ENCODE measurements at places on chromosomes 1 and 21. TPM values are rescaled to one million over a fixed set of nuclear protein-coding genes. Genes with fewer than 3 reads are reported as not detected.

CD1E gene
- not detected for total RNA-seq

SMIM1 gene
- total RNA-seq = 0.53 TPM

CENPF gene
- total RNA-seq = 73.1 TPM

IKBKE gene
- 30.0 TPM for total RNA-seq

PCAT6 gene
- total RNA-seq = 0.62 TPM

GRCh38 chr1:34844252-34844634 is 15.3 kb downstream of the SMIM12 start:
- no peaks in the 10 kb centered on the region for H3K27me3 ChIP-seq
- no peak for DNase-seq
- no peaks in the 10 kb centered on the region for H3K4me1 ChIP-seq
- H3K27ac ChIP-seq = no peak overlapping the region
- H3K4me3 ChIP-seq = no peak overlapping the region
- H3K36me3 ChIP-seq = no peaks in the 10 kb centered on the region

- H3K27ac ChIP-seq = peak overlapping the region; percentile 48
- DNase-seq = no peak
- H3K4me3 ChIP-seq = peak overlapping the region; percentile 37
- peaks cover 23% of the 10 kb centered on the region for H3K36me3 ChIP-seq
- peaks cover 10% of the 10 kb centered on the region for H3K4me1 ChIP-seq
These were observed 3.3 kb downstream of the METTL13 start for GRCh38 chr1:171784784-171785183.

DNA sequence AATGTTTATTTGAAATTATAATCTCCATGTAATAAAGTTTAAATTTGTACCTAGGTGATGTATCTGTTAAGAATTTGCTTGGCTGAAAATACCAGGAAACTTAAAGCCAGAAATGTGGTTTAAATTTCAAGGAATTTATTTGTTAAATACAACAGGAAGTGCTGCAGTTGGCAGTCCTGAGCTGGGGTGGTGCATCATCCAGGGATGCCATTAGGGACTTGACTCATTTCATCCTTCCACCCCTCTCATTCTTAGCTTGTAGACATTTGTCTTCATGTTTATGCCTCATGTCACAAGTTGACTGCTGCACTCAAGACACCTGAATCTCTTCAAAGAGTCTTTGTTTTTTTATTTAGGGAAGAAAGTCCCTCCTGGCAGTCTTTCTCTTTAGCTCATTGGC is 175.9 kb downstream of the LHX8 start:
- H3K27me3 ChIP-seq = no peaks in the 10 kb centered on the region
- no peak overlapping the region for H3K4me3 ChIP-seq
- H3K4me1 ChIP-seq = no peaks in the 10 kb centered on the region

GRCh38 chr1:203692565-203693470 is 66.2 kb downstream of the ATP2B4 start:
- no peaks in the 10 kb centered on the region for H3K27me3 ChIP-seq
- H3K27ac ChIP-seq = no peak overlapping the region
- no peak for DNase-seq
- no peak overlapping the region for H3K4me3 ChIP-seq
- H3K36me3 ChIP-seq = no peaks in the 10 kb centered on the region

DNA sequence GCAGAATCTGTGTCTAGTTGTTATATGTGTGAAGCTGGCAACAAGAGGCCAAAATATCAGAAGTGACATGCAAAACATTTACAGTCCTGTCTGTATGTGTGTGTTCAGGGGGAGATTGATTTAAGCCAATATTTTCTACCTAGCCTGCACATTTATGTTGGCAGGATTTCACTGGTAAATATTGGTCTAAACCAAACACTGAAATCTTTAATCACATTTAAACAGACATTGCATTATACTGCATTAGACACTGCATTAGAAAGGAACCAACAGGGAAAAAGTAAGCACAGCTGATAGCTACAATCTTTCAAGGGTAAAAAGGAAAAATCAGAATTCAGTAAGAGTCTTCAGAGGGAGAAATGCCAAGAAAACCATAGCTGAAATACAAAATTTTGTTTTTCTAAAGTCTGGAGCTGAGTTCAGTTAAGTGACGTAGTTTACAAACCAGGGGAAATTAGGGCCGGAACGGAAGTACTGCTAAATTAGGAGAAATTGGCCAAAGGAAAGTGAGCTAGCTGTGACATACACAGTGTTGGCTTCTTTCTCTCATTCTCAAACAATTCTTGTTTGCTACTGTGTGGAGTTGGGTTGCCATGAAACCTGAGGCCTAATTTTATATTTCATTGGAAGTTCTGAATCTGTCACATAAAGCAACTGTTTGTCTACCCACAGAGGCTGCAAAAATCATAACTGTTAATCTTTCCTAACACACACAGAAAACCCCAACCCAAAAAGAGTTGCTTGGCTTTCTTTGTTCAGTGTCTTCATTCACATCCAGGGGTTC is 217.3 kb upstream of the SGIP1 start:
- H3K4me3 ChIP-seq = no peak overlapping the region
- H3K27me3 ChIP-seq = no peaks in the 10 kb centered on the region
- H3K36me3 ChIP-seq = no peaks in the 10 kb centered on the region
- H3K27ac ChIP-seq = no peak overlapping the region

DNA sequence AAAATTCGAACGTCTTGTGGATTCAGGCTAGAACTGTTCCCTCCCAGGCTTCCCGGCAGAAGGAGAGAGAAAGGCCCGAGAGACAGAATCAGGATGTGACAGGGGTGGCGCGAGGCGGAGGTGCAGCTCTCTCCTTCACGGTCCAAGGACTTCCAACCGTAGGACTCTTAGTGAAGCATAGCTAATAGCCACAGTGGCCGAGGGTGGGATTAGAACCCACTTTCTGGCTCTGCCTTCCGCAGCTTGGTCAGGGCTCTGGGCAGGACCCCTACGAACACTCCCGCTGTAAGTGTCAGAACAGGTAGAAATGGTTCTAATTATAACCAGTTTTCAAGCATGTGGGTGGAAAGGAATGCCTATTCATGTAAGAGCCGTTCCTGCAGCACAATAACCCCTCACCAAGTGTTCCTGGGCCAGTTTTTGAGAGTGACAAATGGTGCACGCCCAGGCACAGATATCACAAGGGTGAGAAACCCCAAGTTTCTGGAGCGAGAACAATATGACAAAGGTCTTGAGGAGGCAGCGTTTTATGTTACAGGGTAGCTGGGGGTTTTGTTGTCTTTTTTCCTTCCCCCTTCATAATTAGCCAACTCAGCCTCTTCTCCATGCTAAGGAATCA is 86.4 kb downstream of the SYF2 start:
- H3K4me3 ChIP-seq = no peak overlapping the region
- 0 out of 2 replicates have a peak overlapping the region, but pooled peaks have one; percentile 31 for H3K27ac ChIP-seq
- DNase-seq = no peak
- H3K27me3 ChIP-seq = no peaks in the 10 kb centered on the region

DNA sequence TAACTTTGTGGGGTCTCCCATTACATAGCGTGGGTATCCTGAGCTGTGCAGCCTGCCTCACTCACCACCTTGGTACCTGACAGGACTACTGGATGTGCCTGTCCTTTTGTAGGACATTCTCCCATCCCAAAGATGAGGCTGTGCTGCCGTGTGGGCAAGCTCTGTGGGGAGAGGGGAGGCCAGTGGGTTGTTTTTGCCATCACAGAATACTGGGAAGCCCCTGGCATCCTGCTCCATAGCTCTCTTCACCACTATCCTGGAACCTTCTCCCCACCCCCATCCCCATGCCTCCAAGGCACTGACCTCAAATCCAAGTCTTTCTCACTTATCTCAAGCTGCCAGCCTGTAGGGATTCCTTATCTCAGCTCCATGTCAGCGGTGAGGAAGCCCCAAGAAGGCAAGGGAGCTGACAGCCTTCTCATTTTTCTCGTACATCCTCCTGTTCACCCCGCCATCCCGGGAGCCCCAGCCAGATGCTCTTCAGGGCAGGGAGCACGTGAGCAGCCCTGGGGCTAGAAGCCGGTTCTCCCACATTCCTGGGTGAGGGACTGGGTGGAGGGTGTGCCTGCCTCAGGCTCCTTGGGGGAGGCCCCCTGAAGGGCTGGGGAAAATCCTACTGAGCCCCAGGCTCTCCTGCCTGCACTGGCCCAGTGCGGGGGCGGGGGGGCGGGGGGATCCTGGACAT is 2.4 kb upstream of the ELF3 start:
- peaks cover 8% of the 10 kb centered on the region for H3K36me3 ChIP-seq
- H3K4me3 ChIP-seq = no peak overlapping the region
- no peaks in the 10 kb centered on the region for H3K27me3 ChIP-seq

DNA sequence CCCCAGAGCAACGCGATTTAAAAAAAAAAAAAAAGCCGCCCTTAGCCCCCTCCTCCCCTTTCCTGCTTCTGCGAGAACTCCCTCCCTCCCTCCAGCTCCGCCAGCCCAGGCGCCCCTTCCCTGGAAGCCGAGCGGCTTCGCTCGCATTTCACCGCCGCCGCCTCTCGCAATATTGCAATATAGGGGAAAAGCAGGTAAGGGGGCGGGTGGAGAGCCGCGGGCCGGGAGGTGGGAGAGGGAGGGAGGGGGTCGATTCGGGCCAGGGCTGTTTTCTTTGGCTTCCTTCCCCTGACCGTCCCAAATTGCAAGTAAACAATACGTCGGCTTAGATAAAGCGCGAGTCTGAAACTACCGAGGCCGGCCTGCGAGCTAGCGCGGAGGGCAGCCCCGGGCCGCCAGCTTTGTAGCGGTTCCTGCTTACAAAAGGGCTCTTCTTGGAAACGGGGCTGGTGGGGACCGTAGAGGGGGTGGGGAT is 408 bp downstream of the LMO4 start:
- H3K4me1 ChIP-seq = peaks cover 2% of the 10 kb centered on the region
- peak overlapping the region; percentile 65 for H3K27ac ChIP-seq
- peak overlapping the region; percentile 84 for H3K4me3 ChIP-seq
- H3K36me3 ChIP-seq = peaks cover 2% of the 10 kb centered on the region
- no peak for DNase-seq

DNA sequence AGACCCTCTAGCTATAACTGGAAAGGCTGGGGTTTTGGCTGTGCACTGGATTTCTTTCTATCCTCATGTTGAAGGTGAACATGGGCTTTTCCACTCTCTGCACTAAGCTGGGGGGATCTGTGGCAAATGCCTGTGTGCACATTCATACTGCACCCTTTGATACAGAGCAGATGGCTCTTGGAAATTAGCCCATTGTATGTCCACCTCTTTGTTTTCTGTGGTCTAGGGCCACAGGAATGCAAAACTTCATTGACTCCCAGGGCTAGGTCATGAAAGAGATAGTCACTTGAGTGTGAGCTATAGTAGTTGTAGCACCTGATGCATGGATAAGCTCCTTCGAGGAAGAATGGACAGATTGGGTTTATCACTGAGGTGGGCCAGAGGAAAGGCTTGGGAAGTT is 5.7 kb upstream of the OR14A16 start:
- H3K4me1 ChIP-seq = no peaks in the 10 kb centered on the region
- H3K27ac ChIP-seq = no peak overlapping the region
- DNase-seq = no peak
- no peak overlapping the region for H3K4me3 ChIP-seq

DNA sequence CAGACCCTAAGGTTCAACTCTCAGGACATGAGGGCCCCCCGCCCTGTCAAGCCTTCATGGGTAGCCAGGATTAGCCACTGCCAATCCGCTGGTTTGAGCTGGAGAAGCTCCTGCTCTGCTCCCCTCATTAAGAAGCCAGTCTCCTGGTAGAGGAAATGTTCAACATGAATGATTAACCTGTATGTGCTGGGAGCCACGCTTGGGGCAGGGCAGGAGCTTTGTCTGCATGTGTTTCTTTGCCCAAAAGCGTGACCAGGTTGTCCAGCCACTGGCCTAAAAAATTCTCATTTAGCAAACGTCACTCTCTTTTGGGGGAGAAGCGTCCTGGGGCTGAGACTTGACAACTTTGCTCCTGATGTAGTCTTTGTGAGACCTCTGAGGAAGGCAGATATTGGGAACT is 96.5 kb downstream of the RRAGC start:
- peaks cover 4% of the 10 kb centered on the region for H3K27me3 ChIP-seq
- H3K36me3 ChIP-seq = no peaks in the 10 kb centered on the region
- H3K4me1 ChIP-seq = no peaks in the 10 kb centered on the region

GRCh38 chr1:34762474-34763141 is 3.1 kb downstream of the GJB4 start:
- no peak for DNase-seq
- no peak overlapping the region for H3K4me3 ChIP-seq
- no peaks in the 10 kb centered on the region for H3K4me1 ChIP-seq
- no peaks in the 10 kb centered on the region for H3K27me3 ChIP-seq

DNA sequence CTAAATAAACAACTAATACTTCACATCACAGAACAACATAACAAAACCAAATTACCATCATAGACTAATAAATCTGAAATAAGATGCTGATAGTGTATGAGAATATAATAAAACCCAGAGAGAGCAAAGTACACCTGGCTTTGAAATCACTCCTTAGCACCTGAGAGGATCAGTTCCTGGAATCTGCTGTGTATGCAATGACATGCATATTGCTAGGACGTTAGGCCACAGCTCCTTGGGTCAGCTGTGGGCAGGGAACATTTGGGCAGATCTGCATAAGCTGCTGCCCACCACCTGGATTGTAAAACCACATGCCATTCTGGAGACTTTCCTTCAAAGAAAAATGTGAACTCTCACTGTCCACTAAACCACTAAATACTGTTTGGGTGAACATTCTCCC is 81.1 kb downstream of the NR5A2 start:
- H3K4me1 ChIP-seq = no peaks in the 10 kb centered on the region
- DNase-seq = no peak
- no peak overlapping the region for H3K27ac ChIP-seq
- no peak overlapping the region for H3K4me3 ChIP-seq

DNA sequence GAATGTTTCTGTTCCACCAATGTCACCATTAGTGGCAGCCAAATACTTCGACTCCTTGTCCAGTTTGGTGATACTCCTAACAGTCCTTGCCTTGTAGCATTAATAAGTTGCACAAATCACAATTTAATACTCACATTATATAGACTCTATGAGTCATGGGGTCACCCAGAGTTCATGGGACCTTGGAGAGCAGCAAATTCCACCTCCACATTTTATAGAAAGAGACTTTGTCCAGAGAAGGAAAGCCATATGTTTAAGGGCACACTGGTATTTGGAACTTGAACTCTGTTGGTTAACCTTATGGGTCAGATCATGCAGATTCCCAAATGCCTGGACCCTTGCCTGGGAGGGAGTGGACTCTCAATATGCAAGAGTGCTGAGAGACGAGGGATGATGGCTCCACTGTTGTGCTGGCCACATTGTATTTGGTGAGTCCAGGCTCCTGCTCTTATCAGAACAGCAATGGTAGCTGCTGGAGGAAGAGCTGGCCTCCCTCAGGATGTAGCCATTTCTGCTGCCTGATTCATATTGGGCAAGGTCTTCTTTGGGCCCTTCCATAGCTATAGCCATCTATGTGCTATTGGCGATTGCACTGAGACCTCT is 30.6 kb downstream of the DNAJC6 start:
- H3K4me1 ChIP-seq = no peaks in the 10 kb centered on the region
- H3K36me3 ChIP-seq = no peaks in the 10 kb centered on the region
- no peaks in the 10 kb centered on the region for H3K27me3 ChIP-seq
- no peak for DNase-seq
- H3K27ac ChIP-seq = no peak overlapping the region
- H3K4me3 ChIP-seq = no peak overlapping the region

- no peak for DNase-seq
- no peaks in the 10 kb centered on the region for H3K4me1 ChIP-seq
- no peak overlapping the region for H3K4me3 ChIP-seq
- H3K27ac ChIP-seq = no peak overlapping the region
These were observed 43.6 kb downstream of the PBX1 start for GRCh38 chr1:164602480-164603093.

Measured in GM12878 (cell line).